ENCODE measurements at places on chromosomes 1 and 21.
A peak's percentile ranks its signal among the peaks of the same experiment; 100 is the strongest.

- no peak for DNase-seq
These were observed 844 bp upstream of the MEAF6 start for GRCh38 chr1:37515185-37516034.

- DNase-seq: no peak
These were observed 3.0 kb downstream of the TSPEAR start for GRCh38 chr21:44708213-44708865.

DNA sequence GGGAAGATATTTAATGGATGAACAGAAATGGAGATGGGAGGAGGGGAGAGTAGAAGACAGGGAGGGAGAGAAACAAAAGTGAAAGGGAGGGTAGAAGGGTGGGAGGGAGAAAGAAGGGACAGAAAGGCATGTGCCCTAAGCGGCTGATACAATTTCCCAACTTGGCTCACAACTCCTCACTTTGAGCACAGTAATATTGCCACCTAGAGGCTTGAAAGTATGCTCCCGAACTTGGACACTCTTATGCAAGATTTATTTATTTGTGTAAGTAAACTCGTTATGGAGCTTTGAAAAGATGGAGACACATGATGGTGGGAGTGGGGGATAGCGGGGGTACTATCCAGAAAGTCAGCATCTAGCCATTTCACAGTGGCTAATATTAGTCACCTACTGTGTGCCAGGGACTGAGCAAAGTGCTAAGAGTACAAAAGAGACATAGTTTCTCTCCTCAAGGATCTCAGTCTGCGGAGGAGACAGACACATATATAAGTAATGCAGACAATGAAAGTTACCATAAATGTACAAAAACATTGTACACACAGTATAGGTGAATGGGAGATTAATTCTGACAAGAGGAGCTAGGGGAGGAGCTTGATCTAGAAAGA, 189.7 kb downstream of the SEC16B start:
- peak; percentile 58 for DNase-seq

DNA sequence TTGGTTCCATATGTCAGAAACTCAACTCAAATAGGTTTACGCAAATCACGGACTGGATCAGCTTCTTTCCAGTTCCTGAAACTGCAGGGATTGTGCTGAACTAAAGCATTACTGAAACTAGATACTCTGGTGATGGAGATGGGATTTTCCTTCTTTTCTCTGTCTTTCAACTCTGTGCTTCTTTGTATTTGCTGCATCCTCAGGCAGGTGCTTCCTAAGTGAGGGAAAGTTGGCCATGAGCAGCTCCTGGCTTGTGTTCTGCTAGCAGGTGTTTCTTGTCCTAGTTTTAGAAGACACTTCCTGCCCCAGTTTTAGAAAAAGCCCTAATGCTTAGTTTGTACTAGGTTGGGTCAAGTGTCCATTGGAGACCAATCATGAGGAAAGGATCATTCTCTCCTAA, 86.7 kb upstream of the USP24 start:
- no peak for DNase-seq

- DNase-seq: no peak
These were observed 2.0 kb upstream of the COL9A2 start for GRCh38 chr1:40318970-40319621.

DNA sequence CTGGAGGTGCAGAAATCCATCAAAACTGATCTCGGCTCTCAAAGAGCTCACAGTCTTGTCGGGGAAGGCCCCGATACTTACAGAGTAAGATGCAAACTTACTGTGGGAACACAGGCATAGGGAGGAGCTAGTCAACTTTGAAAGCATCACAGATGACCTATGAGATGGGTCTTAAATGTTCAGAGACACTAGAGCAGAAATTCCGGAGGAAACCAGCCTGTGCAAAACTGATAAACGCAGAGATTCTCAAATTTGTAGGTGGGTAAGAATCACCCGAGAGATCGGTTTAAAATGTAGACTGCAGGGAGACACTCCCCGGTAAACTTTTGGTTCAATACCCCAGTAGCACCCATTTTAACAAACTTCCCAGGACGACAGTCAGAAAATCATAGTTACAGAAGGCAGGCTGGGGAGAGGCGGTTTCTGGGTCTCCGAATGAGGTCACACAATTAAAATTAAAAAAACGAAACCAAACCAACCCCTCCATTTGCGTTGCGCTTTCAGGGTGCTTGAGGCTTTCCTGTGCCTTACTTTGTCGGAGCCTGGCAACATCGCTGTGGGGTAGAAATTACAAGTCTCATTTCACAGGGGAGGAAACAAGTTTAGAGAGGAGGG, 755 bp upstream of the THRAP3 start:
- no peak for DNase-seq

DNA sequence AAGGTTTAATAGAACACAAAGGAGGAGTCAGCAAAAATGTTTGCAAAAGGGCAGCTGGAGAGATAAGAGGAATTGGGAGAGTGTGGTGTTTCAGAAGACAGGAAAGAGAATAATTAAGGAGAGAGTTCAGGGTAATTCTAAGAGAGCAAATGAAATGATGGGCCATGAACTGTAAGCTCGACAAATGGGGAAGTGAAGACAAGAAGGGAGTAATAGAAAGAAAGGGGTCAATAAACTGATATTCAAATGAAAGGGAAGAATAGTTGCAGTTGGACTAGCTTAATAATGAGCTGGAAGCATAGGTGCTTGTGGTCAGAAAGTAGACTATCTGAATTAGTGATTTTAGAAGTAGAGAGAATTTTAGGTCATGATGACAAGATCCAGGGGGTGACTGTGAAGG, 15.6 kb upstream of the RNF220 start:
- no peak for DNase-seq

- no peak for DNase-seq
These were observed 375.7 kb upstream of the B3GALT2 start for GRCh38 chr1:193562121-193562520.

GRCh38 chr1:238088560-238089290, 198.0 kb upstream of the ZP4 start:
- no peak for DNase-seq

DNA sequence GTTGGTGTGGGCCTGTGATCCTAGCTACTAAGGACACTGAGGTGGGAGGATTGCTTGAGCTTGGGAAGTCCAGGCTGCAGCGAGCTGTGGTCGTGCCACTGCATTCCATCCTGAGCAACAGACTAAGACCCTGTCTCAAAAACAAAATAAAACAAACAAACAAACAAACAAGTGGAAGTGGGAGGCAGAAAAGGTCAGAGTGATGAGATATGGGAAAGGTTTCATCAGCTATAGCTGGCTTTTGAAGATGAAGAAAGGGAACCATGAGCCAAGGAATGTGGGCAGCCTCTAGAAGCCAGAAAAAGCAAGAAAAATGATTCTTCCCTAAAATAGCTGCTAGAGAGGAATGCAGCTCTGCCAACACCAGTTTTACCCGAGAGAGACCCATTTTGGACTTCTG, 10.6 kb upstream of the NUCKS1 start:
- DNase-seq: no peak

DNA sequence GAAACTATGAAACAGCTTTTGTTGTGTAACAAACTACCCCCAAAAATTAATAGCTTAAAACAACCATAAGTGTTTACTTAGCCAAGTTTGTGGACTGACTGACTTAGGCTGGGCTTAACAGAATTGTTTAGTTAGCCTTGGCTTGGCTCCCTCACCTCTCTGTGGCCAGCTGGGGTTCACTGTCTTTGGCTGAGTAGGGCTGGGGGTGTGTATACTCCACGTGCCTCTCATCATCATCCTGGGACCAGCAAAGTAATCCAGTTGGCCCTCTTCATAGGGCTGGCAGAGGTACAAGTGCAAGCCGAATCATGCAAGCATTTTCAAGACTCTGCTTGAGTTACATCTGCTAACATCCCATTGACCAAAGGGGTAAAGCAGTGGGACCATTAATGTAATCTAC, 252.3 kb downstream of the BRINP2 start:
- DNase-seq: no peak

GRCh38 chr1:1250786-1251284, 4.3 kb upstream of the C1QTNF12 start:
- no peak for DNase-seq

GRCh38 chr1:230149751-230150584, 82.9 kb downstream of the GALNT2 start:
- DNase-seq: peak; percentile 75

DNA sequence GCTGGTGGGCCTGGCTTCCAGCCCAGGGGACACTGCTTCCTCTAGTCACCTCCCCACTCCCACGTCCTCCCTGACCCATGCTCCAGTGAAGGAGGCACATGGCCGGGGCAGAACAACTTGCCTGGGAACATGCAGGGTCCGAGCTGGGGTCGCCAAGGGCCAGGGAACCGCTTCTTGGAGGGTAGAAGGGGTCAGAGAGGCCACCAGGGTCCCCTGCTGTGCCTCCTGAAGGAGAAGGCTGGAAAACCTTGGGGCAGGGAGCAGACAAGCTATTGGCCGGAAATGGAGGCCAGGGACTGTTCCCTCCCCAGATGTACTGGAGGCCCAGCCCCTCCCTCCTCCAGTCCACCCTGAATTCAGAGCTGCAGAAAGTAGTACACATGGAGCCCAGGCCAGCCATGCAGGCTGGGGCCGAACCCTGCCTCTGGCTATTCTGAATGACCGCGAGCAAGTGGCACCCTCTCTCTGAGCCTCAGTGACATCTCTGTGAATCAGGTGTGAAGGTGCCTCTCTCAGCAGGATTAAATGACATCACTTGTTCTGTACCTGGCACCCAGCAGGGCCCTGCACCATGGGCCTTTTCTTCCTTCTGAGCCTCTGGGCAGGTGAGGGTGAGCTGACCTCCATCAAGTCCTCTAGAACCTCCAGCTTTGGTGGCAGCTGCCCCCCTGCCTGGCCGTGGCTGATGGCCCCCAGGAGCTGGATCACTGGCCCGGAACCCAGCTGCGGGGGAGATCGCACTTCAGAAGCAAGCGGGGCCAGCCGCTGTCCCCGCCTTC, 15.7 kb downstream of the SPOCD1 start:
- DNase-seq: no peak

GRCh38 chr1:216186141-216186540, 237.1 kb downstream of the USH2A start:
- no peak for DNase-seq

GRCh38 chr1:58248072-58248471, 298.5 kb downstream of the OMA1 start:
- peak; percentile 22 for DNase-seq

GRCh38 chr1:113375878-113376277, 14.4 kb upstream of the MAGI3 start:
- DNase-seq: no peak

GRCh38 chr1:170696591-170697290, 32.8 kb downstream of the PRRX1 start:
- no peak for DNase-seq

DNA sequence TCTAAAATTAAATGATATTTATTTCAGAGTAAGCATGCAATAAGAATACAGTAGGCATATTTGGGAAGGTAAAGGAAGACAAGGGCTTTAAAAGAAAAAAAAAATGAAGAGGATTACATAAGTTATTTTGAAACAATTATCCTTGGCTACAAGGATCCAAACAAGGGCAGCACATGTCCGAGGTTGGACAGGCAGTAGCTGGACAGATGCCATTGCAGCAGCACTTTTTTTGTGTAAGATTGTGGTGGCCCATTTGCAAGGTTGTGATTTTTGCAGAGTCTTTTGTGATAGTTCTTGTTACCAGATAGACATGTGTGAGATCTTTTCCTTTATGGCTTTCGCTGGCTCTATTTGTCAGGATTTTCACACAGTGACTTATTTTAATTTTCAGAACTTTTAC, 89.4 kb upstream of the COG2 start:
- DNase-seq: no peak
